Endothelial cell of umbilical vein (primary cell): ENCODE measurements at places on chromosomes 12 and 14. TPM values are rescaled to one million over a fixed set of nuclear protein-coding genes. Genes with fewer than 3 reads are reported as not detected.

RASAL1 gene
- not detected in 2 replicates for total RNA-seq

TAS2R46 gene
- total RNA-seq = 1.4 and 2.4 TPM in 2 replicates

SCN8A gene
- total RNA-seq = 20.2 and 20.4 TPM in 2 replicates

DNA sequence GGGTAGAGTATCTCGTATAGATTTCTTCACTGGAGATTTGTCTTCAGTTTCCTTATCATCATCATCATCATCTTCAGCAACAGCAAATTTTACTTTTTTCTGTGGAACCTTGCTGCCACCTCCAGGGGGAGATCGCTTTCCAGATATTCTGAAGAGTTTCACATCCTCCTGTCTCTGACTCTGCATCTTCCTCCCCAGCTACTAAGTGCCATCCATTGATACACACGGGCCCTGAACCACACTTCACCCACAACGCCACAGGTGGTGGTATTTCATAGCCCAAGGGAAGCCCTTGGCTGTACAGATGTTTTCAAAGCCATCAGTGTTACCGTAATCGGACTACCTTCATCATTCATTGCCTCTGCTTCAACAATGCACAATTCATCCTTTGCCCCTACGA is 82.2 kb downstream of the PPP2R5C start:
- H3K27me3 ChIP-seq = no peaks in the 10 kb centered on the region
- no peak for DNase-seq
- H3K36me3 ChIP-seq = no peaks in the 10 kb centered on the region

GRCh38 chr14:35929186-35929585 is 103.0 kb downstream of the BRMS1L start:
- no peaks in the 10 kb centered on the region for H3K36me3 ChIP-seq
- H3K27me3 ChIP-seq = peaks cover 1% of the 10 kb centered on the region
- no peaks in the 10 kb centered on the region for H3K4me1 ChIP-seq
- no peak for DNase-seq

- no peaks in the 10 kb centered on the region for H3K27me3 ChIP-seq
- H3K4me3 ChIP-seq = no peak overlapping the region
- H3K27ac ChIP-seq = no peak overlapping the region
Observed at GRCh38 chr12:29728030-29728429, 55.7 kb downstream of the TMTC1 start.

DNA sequence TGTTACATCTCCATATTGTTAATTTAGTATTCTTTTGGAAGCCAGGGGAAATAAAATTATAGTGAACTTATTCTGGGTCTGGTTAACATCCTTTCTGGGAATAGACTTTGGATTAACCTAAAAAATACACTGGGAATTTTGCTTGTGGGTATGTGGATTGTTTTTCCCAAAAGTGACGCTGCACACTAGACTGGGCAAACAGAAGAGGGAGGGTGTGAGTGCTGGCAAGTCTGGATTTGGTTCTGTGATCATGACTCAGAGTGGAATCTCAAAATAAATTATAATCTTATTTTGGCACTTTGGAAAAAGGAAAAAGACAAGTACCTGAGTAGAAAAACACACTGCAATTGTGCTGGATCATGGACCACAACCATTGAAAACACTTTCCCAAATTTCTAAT is 15.2 kb upstream of the LUM start:
- H3K4me1 ChIP-seq = no peaks in the 10 kb centered on the region
- H3K36me3 ChIP-seq = no peaks in the 10 kb centered on the region
- DNase-seq = no peak
- H3K27ac ChIP-seq = no peak overlapping the region
